ENCODE measurements at places on chromosomes 6 and 20. TPM values are rescaled to one million over a fixed set of nuclear protein-coding genes. Genes with fewer than 3 reads are reported as not detected.

The ADGRB3 gene
- not detected for total RNA-seq

The XKR7 gene
- 0.04 TPM for total RNA-seq

DNA sequence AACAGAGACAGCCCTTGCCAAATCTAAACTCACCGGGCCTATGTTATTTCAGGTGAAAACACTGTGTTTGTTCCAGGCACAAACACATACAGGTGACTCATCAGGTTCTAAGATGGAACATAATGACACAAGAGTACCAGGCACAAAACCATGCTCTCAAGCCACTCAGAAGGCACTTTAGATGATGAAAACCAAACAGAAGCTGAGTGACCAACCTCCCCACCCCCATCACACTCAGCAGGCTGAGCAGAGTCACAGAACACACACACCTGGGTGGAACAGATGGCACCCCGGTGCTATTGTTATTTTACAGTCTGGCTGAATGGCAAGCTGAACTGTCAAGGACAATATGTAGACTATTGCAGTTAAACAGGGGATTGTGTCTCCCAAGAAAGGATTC is 20.6 kb upstream of the NKX2-2 start:
- no peak for DNase-seq

DNA sequence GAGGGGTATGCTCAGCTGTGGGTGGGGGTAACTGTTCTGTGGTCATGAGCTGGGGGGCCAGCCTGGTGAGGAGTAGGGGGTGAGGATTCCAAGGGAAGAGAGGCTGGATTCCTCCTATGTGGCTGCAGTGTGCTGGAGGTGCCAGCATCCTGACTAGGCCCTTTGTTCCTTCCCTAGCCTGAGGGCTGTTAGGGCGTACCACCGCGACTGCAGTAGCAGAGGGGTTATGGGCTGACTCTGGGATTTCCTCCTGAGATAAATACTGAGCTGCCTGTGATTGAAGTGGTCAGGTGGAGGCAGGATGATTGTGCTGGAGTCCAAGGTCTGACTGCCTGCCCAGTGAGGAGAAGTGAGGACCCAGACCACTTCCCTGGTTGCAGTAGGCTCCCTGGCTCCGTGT is 205.3 kb downstream of the ADGRG6 start:
- DNase-seq: no peak

The MYBL2 gene
- total RNA-seq: 107 TPM

- peak; percentile 61 for DNase-seq
Measured at GRCh38 chr6:43604174-43604573, 24.9 kb downstream of the GTPBP2 start.

The NKX2-2 gene
- not detected for total RNA-seq

The PXMP4 gene
- total RNA-seq: 6.9 TPM

The GTSF1L gene
- not detected for total RNA-seq

The GRM1 gene
- total RNA-seq: not detected
